ENCODE measurements at places on chromosomes 3 and 15.

DNA sequence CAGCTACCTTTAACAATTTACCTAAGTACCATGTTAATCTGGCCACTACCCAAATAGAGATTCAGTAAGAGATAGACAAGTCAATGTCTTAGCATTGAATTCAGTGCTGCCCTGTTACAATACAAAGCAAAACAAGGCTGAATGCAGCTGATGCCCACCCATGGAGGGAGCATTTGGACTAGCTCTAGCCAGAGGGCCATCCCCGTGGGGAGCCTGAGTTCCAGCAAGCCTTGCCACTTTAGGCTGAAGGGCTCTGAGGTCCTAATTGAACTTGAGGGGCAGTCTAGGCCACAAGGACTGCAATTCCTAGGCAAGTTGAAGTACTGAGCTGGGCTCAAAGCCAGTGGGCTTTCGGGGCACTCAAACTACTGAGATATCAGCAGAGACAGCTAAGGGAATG lies 265.9 kb downstream of the EFHB start:
- DNase-seq = no peak

DNA sequence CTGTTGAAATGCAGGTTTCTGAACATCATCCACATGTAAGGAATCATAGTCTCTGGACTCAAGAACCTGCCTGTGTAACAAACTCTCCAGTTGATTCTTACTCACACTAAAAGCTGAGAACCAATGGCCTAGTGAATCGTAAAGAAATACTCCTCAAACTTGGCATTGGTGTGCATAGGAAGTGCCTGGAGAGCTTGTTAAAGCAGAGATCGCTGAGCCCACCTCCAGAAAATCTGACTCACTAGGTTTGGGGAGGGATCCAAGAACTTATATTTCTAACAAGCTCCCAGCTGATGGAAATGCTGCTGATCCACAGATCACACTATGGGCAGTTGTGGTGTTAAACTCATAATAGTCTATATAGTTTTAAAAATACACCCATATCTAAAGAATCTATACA lies 55.8 kb upstream of the LMCD1 start:
- DNase-seq = peak; percentile 65

GRCh38 chr15:70023064-70023768 lies 74.5 kb downstream of the TLE3 start:
- peak; percentile 55 for DNase-seq

DNA sequence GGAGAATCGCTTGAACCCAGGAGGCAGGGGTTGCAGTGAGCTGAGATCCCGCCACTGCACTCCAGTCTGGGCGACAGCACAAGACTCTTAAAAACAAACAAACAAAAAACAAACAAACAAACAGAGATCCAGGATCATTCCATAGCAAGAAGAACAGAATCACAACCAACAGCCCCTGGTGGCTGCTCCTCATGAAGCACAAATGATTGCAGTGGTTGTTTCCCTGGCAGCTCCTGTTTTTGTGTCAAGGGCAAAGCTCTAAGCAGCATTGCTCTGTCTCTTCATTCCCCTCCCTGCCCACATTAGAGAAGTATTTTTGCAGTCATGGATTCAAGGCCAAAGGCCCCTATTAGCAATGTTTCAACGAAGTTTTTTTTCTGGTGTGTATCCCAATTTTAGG lies 25.8 kb upstream of the BLM start:
- no peak for DNase-seq

DNA sequence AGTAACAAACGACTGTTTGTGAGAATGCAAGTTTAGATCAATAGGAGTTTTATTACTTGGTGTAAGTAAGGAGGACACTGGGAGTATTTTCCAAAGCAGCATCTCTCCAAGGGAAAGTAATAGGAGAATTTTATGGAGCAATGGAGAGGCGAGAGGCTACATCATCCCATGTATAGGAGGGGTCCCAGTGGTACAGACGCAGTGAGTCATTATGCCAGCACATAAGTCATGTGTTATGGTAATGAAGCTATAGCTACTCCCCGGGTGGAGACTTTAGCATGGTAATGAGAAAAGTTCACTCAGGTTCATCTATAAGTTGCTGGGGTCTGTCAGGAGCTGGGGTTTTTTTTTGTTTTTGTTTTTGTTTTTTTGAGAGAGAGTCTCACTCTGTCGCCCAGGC lies 29.5 kb upstream of the ZNF445 start:
- DNase-seq = no peak

DNA sequence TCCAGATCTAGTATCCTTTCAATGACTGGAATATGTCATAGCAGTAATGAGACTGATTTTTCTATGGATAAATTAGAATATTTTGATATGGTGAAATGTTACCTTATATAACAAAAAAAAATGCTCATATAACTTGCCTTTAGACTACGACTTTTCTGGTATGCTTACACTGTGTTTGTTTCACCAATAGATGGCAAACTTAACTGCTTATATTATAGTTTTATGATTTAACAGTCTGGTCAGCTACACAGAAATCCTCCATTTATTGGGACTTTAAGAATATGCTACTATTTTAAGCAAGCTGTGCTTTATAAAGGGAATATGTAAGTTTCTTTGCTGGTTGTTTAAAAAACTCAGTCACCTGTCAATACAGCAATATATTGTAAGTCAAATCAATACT lies 205.6 kb downstream of the VGLL3 start:
- no peak for DNase-seq

- no peak for DNase-seq
Measured at GRCh38 chr3:66949898-66950297, 48.2 kb upstream of the KBTBD8 start.
